ENCODE measurements at places on chromosomes 7 and 10.

DNA sequence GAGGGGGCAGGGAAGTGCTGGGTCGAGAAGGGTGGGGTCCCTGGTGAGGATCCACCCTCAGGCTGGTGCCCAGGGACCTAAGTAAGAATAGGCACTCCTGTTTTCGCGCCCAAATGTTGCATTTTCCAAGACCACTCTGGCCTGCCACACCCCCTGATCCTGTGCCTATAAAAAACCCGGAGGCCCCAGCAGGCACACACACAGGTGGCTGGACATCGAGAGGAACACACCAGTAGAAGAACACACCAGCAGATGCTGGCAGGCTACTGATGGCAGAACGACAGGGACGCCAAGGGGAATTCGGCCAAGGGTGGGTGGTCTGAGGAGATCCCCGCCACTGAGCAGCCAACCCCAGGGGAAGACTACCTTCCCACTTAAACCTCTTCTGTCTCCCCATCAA lies 633.9 kb upstream of the POT1 start:
- DNase-seq = no peak

GRCh38 chr10:34764472-34764946 lies 50.6 kb downstream of the PARD3 start:
- DNase-seq = no peak

DNA sequence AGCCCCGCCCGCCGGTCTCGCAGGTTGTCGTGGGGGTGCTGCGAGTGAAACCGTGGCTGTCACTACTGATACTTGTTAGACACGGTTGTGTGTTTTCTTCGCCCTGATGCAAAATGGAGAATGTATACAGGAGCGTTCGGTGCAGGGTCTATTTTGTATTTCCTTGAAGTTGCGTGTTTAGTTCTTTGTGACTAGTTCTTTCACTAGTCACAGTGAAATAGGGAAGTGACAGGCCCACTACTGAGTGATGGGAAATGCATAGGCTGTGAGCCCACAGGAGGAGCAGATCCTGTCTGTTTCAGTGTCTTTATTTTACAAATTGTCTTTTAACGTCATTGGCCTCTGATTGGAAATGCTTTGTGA lies 675 bp downstream of the ABRAXAS2 start:
- no peak for DNase-seq

DNA sequence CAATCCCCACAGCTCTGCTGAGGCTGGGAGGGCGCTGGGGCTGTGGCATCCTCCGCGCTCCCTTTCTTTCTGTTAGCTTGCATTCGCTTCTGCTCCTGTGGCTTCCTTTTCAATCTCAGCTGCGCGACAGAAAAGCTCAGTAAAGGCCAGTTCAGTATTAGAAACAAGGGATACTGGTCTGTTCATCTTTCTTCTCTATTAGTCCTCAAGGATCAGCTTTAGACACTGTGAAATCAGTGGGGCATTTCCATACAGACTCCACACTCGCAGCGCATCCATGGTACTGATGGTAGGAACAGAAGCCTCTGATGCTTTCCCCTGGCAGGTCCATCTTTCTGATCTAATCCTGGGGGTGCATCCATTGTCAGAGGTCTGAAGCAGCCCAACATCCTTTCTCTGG lies 163.7 kb downstream of the LYZL1 start:
- DNase-seq = no peak

DNA sequence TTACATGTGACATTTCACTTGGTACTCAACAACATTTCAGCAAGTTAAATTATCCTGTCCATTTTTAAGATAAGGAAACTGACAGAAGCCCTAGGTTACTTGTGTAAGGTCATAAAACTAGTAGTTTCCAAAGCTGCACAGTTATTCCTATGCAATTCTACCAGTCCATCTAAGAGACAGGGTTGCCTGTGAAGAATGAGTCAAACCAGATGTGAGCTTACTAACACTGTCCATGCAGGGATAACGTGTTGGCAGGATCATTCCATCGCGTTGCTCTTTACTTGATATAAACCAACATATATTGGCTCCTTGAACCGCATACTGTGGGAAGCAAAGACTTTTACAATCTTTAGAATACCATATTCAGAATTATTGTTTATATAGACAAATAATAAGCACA lies 280.9 kb upstream of the HGF start:
- DNase-seq = no peak

DNA sequence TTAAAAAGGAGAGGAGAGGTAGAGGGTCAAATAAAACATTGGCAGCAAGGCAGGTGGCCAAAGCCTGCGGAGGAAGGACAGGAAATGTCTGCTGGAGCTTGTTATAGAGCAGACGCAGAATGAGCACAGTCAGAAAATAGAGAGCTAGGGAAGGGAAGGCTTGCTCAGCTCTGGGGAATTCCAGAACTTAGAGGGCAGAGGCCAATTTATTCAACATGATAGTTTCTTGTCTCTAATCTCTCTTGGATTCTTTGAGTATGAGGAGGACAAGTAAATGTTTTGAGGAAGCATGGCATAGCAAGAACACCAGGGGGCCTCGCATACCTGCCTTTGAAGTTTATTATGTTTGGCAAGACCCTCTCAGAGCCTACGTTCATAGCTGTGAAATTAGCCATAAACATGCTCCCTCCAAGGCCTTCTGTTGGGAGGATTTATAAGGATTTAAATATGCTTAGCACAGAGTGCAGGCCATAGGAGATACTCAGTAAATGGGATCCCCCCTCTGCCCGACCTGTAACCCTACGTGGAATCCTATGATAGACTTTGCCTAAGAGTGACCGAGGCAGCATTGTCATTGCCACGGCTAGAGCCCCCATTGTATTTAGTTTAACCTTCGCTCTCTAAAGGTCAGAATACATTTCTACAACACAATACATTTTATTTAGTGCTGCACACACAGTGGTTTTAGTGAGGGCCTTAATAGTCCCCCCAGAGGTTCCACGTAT lies 293.9 kb downstream of the CCDC3 start:
- no peak for DNase-seq

GRCh38 chr7:133730360-133730759 lies 396.8 kb upstream of the LRGUK start:
- DNase-seq = no peak

DNA sequence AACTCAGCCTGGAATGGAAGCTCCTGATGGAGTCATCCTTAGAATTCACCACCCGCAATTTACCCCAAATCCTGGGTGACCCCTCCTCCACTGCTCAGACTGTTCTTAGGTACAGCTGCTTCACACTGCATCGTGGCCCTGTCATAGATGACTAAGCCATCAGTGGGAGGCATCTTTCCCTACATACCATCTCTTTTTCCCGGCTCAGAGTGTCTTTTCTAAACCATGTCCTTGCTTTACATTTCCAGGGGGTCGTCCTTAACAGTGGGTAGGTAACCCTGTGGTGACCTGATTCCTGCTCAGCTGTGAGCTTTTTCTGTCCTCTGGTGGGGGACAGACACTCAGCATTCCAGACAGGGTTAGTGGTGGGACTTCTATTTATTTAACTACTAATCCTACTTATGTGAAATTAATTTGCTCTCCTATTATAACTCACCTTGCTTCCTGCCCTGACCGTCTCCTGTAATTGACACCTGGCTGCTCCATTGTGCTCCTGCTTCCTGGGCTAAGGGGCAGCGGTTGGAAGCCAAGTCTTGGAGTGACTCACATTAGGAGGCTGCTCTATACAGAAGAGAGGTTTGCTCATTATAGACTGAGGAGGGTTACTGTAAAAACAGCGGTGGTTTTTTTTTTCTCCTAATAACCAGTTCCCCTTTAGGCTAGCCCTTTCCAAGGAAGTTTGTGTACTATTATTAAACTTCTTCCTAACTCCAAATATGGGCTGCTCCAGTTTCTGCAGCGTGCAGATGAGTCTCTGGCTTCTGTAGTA lies 40.6 kb downstream of the PYROXD2 start:
- no peak for DNase-seq

DNA sequence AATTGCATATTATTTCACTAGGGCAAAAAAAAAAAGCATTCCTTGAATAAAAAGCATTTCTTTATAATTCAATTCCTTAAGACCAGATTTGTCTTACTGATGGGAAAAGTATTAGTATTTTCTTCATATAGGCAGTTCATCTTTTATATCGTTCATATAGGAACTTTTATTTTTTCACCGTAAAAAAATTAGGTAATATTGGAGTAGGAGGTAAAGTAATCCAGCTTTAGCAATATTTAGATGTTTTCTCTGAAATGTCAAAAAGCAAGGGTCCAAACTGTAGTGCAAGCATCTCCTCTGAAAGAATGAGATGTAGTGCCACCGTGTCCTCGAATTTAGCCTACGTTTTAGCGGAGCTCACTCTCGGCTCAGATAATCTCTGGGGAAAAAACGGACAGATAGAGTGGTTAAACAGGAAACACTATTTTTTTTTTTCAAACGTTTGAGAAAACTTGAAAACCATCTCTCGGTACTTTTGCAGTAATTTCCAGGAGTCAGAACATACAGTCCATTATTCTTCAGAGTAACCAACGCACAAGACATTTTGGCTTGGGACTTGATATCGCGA lies 5.5 kb upstream of the SPAG6 start:
- no peak for DNase-seq

DNA sequence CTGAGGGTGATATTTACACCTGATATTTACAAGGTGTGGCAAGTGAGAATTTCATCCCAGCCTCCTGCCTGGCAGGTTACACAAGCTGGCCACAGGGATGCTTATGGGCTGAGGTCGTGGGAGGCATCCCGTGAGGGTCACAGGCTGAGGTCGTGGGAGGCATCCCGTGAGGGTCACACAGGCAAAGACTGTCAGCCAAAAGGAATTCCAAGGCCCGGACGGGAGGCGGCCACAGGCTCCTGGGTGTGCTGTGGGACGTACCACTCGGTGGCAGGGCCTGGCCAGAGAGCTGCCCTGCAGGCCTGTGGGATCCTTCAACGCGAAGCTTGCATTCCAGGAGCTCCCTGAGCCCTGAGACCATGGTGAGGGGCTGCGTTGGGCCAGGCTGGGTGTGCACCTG lies 460.6 kb downstream of the DNAJB6 start:
- no peak for DNase-seq

DNA sequence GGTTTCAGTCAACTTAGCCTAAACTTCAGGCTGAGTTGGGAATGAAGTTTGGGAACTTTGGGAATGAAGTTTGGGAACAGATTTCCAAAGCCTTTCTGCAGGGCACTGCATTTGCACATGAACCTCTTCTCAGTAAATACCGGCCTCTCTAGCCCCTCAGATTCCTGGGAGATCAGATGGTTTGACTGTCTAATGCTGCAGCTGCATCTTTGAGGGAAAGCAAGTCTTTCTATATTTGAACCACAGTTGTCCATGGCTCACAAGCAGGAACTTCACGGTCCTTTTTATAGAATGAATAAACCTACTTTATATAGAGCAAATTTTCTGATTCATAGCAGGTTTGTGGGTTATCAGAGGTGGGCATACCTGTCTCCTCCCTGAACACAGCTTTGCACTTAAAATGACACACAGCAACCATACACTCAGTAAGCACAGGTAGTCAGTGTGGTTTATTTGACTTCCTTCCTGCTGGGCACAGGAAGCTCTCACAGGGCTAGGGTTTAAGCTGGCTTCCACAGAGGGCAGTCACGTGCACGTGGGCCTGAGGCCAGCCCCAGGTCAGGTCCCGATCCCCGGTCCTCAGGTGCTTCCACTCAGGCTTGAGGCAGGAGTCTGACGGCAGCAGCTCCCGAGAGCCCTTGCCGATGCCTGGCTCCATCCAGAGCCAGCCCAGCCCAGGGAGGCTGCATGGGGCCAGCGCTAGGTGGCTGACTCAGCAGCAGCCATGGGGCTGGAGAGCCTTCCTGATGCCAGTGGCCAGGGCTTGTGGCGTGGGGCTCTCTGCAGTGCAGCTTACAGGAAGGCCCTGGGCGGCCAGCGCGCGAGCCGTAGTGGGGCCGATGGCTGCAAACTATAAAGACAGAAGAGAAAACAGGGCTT lies 12.8 kb upstream of the MMP21 start:
- no peak for DNase-seq

- no peak for DNase-seq
Observed at GRCh38 chr7:116797612-116798011, 64.8 kb upstream of the CAPZA2 start.

GRCh38 chr10:49183596-49184542 lies 4.3 kb downstream of the TMEM273 start:
- DNase-seq = no peak

DNA sequence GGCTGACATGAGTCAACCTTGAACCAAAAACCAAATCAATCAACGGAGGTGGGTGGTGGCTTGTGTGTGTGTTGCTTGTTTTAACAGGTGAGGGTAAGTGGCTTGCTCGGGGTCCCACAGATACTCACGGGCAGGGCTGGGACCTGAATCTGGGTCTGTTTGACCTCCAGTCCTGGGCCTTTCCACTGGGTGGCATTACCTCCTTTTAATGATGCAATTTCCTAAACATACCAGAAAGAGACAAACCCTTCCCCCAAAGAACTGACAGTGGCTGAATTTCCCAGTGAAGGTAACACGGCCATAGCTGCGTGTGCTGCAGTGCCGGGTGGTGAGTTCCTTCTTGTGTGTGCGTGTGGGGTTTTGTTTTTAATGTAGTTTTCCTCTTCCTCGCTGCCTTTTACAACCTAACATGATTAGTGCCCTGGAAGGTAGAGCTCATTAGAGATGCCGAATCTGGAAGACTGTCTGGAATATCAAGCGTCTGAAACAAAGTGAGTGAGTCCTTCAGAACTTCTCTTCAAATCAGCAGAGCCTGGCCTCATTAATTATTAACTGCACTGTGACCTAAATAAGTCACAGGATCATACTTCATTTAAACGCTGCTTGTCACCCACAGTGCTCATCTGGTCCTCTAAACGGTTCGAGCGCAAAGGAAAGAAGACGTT lies 166.1 kb upstream of the TCERG1L start:
- DNase-seq = no peak

GRCh38 chr10:26798298-26798697 lies 62.5 kb downstream of the ABI1 start:
- no peak for DNase-seq

- DNase-seq = no peak
Observed at GRCh38 chr7:101419831-101420230, 57.2 kb downstream of the COL26A1 start.

DNA sequence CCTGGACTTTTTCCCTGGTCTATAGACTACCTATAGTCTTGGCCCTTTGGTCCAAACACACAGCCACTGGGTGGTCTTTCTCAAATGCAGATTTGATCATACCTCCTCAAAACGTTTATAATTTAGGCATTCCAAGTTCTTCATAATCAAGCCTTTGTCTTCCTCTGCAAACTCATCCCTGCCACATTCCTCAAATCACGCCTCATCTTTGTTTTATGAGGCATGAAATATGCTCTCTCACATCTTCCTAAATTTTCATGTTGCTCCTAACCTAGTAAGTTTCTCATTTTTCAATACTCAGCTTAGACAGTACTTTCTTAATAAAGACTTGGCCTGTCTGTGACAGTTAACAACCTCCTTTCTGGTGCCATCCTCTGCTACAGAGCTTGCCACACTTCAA lies 10.9 kb upstream of the HERC4 start:
- no peak for DNase-seq
